ENCODE measurements at places on chromosomes 1 and 21.
A peak's percentile ranks its signal among the peaks of the same experiment; 100 is the strongest.

GRCh38 chr1:21497466-21498061 lies 11.7 kb upstream of the ALPL start:
- no peak for DNase-seq

DNA sequence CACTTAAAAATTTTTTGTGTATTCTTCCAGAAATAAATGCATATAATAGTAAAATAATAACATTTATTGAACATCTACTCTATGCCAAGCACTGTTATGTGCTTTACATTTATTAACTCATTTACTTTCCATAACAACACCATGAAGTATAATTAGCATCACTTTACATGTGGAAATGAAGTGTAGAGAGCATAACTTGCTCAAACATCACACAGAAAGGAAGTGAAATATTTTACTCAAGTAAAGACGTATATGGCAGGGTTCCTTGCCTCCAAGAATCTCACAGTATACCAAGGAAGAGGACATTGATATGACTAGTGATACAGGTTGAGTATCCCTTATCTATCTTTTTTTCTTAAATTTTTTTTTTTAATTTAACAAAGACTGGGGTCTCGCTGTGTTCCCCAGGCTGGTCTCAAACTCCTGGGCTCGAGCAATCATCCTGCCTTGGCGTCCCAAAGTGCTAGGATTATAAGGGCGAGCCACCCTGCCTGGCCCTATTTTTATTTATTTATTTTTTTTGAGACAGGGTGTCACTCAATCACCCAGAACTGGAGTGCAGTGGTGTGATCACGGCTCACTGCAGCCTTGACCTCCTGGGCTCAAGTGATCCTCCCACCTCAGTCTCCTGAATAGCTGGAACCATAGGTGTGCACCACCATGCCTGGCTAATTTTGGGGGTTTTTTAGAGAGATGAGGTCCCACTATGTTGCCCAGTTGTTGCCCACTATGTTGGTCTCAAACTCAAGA lies 7.7 kb upstream of the CLIC4 start:
- no peak for DNase-seq

DNA sequence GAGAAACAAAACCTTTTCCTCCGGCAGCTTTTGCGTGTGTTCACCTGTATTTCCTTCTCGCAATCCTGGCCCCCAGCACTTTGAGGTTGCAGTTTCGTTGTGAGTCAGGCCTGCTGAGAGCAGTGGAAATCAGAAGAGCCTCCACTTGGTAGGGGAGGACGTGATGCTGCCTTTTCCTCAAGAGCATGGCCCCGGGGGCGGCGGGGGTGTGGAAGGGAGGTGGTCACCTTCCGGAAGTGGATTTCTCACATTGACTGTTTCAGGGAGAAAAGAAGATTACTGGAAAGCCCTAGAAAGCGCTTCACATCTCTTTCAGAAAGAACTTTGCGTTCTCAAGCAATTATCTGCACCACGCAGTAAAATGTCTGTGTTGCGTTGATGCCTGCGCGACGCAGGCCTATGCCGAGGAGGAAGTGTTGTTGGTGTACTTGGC lies 12.2 kb upstream of the IL10 start:
- peak; percentile 80 for DNase-seq

GRCh38 chr1:172827301-172827700 lies 168.4 kb downstream of the FASLG start:
- DNase-seq: no peak

DNA sequence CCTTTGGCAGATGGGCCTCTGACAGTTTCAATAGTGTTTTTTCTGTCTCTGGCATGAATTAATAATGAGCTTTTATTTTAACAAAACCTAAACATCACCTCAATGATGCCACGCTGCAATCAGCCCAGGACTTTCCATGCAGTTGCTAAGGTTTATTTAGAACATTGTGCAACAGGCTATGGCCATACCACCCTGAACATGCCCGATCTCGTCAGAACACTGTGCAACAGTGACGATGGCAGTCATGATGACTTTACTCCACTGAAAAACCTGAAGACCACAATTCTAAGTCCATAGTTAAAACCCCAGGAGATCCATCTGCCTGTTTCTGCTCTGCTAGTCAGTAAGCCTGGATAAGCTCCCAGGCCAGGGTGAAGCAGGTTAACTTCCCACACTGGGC lies 310.0 kb downstream of the PBX1 start:
- no peak for DNase-seq

DNA sequence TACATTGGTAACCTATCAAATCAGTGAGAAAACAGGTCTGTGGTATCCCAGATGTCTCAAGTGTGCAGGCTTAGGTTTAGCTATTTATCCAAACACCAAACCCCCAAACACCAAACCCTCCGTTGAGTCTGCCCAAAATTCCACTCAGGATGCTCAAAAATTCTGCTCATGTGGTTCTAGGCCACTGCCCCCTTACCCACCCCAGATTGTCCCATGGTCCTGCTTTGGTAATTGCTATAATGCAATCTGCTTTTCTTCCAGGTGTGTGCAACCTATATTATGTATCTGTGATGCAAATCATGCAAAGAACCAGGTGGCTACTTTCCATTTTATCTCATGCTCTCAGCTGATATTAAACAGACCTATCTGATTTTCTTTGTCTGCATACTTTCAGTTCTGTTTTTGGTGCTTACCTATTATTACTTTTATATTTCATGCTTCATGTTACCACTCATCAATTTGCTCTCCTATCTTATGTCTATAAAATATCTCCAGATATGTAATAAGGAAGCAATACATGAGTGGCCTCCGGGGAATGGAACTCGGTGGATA lies 123.7 kb downstream of the TOMM20 start:
- no peak for DNase-seq

GRCh38 chr21:33058527-33058926 lies 11.4 kb upstream of the OLIG1 start:
- no peak for DNase-seq

GRCh38 chr1:202283379-202283844 lies 58.3 kb downstream of the UBE2T start:
- DNase-seq: peak; percentile 16

DNA sequence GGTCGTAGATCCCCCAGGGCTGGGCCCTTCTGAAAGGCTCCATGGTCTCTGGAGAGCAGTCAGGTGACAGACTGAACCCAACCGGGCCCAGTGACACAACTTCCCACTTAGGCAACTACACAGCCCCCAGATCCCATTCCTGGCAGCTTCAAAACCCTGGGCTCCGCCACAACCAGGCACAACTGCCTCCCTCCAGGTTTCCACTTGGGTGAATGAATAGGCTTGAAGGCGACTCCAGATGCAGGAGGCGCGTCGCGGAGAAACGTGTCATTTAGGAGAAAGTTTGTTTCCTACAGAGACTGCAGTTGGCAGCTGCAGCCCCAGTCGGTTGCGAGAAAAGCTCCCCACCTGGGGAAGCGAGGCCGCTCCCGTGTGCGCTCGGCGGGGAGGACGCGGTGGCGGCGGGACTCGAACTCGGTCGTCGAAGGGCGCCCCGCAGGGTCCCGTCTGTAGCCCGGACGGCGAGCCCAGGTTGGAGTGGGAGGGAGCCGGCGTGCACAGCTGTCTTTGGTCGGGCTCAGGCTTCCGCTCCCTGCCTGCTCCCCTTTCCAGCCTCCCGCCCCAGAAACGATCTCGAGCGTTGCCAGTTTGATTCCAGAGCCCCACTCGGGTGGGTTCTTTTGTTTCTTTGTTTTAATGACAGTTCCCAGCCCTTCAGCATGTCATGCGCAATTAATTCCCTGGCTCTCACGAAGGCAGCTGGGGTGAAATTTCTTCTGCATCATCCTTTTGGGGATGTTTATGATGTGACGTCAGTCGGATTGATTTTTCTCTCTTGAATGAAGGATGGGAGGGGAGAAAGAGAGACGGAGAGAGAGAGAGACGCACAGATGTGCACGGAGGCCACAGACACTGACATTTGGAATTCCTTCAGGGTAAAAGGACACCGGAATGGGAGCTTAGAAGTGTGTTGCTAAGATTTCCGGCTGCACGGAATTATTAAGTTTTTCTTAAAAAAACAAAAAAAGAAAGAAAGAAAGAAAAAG lies 862 bp upstream of the SGIP1 start:
- peak; percentile 7 for DNase-seq

DNA sequence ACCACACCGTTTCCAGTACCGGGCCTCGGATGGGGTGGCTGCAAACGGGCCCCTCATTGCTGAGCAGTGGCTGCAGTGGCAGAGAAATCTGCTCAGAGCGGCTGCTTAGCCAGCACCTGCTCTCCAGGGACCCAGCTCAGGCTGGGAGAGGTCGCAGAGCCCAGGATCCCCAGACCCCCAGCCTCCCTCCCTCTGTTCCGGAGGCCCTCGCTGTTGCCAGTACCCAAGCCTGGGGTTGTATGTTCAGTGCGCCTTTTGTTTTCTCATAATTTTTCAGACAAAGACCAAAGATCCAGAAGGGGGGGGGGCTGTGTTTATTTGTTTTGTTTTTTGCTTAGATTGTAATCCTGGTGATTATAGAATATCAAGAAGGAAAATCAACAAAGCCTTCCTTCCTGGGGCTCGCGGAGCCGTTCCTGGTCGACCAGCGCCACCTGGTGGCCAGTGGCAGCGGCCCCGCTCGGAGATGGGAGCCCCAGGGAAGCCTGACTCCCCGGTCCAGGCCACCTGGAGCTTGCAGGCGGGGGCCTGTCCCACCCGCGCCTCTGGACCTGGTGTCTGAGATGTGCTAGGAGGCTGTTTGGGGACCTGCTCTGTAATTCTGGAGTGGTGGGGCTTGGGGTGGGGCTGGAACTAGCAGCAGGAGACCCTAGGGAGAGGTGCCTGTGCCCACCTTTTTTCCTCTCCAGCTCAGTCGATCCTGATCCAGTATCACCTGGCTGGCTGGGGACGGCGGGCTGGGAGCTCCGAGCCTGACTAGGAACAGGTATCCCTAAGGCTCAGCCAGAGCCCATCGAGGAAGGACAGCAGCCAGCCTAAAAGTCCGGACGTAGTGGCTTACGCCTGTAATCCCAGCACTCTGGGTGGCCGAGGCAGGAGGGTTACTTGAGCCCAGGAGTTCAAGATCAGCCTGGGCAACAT lies 123.9 kb upstream of the VAMP3 start:
- peak; percentile 36 for DNase-seq

DNA sequence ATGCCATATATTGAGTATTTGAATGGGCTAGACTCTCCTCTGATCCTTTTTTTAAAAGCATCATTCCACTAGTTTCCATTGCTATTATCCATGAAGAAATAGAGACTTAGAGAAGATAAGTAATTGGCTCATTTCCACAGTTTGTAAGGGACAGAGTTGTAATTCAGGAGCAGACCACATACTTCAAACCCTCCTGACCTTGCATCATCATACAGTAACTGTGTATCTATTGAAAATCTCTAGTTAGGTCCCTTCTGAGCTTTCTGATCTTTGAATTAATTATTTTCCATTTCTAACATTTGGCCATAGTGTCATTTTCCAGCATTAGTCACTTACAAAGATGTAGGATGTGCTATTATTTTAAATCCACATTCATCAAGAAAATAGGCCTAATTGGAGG lies 386.5 kb upstream of the ST6GALNAC5 start:
- no peak for DNase-seq

DNA sequence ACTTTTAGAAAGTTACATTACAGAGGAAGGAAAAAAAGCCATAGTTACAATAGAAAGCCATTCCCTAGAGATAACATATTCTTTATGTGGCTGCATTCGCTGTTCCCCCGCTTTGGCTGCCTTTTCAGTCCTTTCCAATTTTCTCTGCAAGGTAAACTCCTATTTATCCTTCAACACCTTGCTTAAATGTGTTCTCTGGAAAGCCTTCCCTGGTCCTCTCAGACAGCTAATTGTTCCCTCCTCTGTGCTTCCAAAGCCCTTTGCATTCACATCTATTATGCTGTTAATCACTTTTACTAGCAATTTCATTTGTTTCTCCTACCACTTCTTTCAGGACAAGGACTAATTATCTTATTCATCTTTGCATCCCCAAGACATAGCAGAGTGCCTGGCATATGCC lies 1.6 kb downstream of the PHC2 start:
- no peak for DNase-seq

DNA sequence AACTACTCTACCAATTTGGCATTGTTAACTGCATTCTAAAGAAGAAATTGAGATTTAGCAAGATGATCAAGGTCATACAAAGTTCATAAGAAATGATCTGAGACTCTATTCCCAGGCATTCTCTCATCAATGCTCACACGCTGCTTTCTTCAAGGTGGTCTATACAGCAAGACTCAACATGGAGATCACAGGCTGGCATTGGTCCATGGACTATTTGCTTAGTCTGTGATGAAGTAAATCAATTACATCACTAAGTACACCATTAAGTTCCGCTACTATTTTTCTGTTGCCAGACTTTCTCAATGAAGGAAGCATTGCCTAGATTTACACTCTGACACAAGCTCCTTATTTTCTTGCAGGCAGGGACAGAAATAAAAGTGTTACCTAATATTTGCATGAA lies 51.9 kb upstream of the CYP2J2 start:
- DNase-seq: no peak

DNA sequence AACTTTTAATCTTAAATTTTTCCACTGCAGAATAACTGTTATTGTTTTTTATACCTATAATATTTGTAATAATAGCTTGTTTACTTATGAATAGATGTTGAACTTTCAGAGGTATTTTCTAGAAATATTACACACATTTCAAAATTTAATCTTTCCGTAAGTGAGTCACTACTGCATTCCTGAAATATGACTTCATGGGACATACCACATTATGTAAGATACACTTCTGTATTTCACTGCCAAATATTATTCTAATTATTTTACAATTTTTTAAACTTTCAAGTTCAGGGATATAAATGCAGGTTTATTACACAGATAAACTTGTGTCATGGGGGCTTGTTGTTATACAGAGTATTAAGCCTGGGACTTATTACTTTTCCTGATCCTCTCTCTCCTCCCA lies 2220.5 kb downstream of the NCAM2 start:
- DNase-seq: no peak

GRCh38 chr1:24216276-24217074 lies 29.4 kb upstream of the IFNLR1 start:
- DNase-seq: no peak

GRCh38 chr1:229585338-229585737 lies 26.8 kb upstream of the ABCB10 start:
- DNase-seq: no peak

DNA sequence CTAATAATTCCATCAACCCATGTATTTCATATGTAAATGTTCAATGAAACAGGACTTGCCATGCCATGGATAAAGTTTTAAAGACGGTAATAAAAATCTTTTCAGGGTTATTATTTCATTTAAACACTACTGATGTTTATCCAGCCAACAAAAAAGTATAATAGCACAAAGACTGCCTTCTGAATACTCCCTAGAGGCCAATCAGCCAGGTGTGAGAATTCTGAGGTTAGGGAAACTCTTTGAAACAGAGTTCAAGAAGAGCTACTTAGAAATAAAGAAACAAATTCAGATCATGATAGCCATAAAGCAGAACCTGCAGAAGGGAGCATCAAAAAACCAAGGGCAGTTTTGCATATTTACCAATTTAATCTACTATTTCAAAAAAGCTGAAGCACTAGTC lies 48.7 kb downstream of the AKT3 start:
- no peak for DNase-seq

DNA sequence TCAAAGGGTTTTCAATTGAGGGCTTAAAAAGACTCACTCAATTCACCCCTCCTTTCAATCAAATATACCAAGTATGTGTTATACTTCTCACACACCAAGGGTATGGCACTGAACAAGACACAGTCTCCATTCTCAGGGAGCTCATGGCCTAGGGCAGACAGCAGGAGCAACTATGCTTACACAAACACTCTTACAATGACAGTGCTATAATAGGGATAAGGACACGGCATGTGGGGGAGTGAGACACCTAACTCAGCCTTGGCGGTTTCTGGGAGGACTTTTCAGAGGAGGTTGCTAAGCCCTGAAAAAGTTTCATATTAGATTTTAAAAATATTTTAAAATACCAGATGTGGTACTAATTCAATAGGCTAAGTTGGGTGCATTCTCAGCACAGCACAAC lies 22.7 kb upstream of the SYT6 start:
- DNase-seq: no peak
